ENCODE measurements at places on chromosomes 16 and 17.

DNA sequence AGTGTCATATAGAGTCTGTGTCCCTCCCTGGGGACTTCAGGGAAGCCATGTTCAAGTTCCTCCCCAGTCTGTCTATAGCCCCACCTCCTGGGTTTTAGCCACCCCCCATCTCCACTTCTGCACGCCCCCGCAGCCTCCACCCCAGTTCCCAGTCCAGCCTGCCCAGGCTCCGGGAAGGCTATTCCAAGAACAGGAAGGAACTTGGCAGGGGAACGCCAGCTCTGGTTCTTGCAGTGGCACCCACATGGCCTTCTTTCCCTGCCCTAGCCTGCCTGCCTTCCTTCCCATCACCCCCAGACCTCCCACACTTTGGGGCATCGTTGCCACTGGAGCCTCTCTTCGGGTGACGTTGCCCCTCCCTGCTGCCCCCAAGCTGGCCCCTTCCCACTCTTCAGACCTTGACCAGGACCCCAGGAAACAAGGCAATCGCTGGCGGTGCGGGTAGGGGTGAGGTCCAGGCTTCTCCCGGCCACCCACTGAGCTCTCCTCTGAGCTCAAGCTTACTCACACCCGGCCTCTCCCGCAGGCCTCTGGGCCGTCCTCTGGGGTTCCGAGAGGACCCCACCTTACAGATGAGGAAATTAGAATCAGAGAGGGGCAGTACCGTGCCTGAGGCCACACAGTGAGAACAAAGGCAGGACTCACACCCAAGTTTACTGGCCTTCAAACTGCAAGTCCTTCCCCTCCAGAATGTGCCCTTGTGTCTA lies 9.2 kb upstream of the CES4A start:
- DNase-seq: no peak

- DNase-seq: no peak
Measured at GRCh38 chr16:35365675-35366074, 1906.3 kb downstream of the TP53TG3F start.

DNA sequence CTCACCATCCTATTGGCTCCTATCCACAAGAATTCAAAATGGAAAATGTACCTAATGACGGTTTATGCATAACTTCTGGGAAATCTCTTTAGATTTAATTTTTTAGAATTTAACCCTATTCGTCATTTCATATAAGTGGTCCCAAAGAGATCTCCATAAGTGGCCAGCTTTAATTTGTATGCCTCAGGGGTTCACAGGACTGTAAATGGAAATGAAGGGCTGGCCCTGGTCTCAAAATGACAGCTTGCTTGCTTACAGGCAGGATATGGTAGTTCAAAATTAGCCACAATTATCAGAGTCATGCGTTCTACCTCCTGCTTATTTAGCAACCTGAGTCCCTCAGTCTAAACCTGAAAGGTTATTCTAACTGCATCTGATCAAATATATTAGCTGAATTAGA lies 6.6 kb upstream of the NACA2 start:
- no peak for DNase-seq

DNA sequence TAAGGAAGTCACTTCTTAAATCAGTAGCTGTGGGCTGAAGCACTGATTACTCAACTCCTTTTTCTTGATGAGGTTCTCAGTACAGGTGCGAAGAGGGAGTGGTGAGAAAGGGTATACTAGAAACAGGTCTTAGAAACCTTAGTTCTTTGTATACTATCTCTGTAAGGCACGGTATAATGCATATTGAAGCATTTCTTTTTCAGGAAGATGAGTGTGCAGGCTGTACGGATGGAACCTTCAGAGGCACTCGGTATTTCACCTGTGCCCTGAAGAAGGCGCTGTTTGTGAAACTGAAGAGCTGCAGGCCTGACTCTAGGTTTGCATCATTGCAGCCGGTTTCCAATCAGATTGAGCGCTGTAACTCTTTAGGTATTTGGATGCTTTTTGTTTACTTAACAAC lies 39.2 kb downstream of the CYLD start:
- peak; percentile 17 for DNase-seq

GRCh38 chr17:3683054-3683511 lies 12.9 kb downstream of the P2RX5 start:
- DNase-seq: no peak

DNA sequence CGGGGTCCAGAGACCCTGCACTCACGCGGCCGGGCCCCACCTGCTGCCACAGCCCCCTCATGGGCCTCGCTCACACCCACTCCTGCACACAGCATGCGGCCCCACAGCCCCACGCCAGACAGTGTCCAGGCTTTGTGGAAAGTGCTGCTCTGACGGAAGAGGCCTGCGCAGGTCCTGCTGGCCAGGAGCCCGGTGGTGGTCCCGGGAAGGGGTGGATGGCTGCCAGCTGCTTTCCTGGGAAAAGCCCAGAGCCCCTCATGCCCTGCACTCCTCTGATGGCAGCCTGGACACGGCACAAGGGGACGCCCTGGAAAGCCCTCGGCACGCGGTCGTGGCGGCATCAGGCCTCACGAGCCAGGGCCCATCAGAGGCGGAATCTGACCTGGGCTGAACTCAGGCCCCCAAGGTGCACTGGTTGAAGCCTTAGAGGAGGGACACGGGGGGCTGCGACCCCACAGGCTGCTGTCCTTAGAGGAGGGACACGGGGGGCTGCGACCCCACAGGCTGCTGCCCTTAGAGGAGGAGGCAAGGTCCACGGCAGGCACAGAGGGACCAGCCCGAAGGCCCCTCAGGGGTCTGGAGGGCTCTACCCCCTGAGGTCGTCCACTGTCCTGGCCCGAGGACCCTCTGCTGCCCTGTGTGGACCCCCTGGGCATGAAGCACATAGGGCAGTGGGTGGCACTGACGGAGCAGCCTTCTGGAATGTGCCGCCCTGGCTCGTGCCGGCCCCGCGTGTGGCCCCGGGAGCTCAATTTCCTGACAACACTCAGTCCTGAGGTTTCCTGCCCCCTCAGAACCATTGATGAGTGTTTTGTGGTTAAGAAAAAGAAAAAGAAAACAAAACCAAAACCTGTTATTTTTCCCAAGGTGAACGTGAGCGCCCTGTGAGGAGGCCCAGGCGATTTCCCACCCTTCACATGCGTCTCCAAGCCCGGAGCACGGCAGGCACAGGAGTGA lies 22.1 kb downstream of the SOX8 start:
- peak; percentile 32 for DNase-seq

All from iris pigment epithelial cell (primary cell).